ENCODE measurements at places on chromosomes 5 and 9.

- DNase-seq, result no peak
Measured at GRCh38 chr9:70569070-70569772, 154.8 kb upstream of the KLF9 start.

DNA sequence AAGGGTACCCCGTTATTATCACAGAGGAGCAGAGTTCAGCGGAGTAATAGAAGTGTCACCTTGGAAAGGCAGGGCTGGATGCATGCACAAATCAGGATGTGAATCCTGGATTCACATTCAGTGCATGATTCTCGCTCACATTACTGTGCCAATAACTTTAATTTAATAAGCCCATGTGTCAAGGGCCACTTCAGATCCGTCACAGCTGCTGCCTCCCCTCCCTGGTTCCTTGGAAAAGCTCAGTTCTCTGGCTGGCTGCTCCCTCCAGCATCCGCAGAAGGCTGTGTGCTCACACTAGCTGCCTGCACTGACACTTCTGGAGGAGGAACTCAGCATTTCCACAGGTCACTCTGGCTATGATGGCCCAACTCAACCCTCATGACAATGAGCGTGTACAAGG, 256.8 kb upstream of the ADAMTS16 start:
- no peak for DNase-seq

DNA sequence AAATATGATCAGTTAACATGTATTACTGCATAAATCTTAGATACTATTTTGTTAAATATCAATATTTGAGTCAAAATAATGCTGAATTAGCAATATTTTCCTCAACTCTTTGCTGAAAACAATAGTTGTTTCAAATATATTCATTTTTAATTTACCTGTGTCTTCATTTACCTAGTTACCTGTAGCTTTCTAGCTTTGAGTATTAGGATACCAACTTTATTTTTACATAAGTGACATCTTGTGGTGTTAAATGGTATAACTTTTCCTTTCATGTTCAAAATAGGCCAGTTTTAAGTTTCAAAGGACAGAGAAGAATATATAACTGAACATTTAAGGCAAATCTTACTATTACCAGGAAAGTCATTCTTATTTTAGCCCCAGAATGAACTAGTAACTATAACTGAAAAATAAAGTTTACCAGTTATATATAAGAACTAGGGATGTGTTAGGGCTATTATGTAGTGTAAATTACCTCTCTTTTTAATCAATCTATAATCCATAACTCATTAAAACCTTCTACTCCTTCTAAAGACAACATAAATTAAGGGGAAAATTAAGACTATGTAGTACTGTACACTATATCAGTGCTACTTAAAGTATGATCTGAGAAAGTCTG, 25.3 kb downstream of the AP3B1 start:
- DNase-seq, result no peak

GRCh38 chr9:38233343-38233742, 159.2 kb upstream of the ALDH1B1 start:
- DNase-seq, result no peak

GRCh38 chr5:124355928-124356327, 390.5 kb downstream of the ZNF608 start:
- no peak for DNase-seq

DNA sequence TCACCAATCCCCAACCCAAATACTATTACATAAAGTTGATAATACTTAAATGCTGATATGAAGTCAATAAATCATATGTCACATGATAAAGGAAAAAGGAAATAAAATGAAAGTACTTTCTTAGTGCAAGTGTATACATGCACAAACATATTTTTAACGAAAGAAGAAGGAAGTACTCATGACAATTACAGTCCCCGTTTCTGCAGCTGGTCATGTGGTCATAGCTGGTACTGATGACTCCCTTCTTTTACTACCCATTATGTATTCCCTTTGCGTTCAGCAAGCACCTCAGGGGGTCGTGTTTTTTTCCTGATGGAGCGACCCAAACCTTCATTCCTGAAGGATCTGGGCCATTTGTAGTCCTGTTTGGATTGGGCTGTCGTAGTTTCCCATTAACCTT, 27.3 kb downstream of the CENPP start:
- DNase-seq, result no peak

DNA sequence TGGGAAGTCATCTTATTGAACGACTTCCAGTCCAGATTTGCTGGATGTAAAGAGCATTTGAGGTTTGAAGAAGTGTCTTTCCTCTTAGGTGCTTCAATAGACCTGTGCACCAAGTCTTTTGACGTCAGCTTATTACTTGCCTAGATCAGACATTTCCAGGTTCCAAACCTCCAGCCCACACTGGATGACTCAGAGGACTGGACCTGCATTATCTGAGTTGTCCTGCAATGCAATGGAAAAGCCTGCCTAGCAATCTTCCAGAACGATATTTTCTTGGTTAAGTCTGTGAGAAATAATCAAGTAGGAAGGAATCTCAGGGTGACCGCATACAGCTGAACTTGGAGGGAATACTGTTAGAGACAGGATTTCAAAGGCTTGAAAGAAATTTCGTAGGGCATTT, 147.2 kb upstream of the MOCS2 start:
- DNase-seq, result no peak

GRCh38 chr9:96172797-96173196, 129.2 kb downstream of the HSD17B3 start:
- DNase-seq, result no peak

- DNase-seq, result no peak
Measured at GRCh38 chr5:57408714-57409113, 73.9 kb downstream of the ACTBL2 start.

DNA sequence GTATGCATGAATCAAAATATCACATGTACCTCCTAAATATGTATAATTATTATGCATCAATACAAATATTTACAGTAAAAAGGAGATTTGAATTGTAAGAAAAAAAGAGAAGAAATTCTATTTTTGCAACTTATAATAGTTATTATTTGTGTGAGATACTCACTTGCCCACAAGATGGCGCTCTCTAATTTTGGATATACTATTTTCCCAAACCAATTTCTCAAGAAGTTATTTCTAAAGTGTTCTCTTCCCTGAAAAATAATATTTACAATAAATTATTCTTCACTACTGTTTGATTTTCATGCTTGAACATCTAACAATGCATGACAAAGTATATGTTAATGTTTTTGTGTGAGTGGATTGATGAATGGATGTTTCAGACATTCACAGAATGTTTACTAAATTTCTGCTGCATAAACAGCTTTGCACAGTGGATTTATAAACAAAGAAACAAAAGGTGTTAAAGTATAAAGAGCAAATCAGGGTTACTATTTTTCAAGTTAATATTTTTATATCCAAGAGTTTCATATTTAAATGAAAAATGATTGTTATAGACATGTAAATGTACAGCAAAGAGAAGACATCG, 503.4 kb downstream of the PDE4D start:
- no peak for DNase-seq

DNA sequence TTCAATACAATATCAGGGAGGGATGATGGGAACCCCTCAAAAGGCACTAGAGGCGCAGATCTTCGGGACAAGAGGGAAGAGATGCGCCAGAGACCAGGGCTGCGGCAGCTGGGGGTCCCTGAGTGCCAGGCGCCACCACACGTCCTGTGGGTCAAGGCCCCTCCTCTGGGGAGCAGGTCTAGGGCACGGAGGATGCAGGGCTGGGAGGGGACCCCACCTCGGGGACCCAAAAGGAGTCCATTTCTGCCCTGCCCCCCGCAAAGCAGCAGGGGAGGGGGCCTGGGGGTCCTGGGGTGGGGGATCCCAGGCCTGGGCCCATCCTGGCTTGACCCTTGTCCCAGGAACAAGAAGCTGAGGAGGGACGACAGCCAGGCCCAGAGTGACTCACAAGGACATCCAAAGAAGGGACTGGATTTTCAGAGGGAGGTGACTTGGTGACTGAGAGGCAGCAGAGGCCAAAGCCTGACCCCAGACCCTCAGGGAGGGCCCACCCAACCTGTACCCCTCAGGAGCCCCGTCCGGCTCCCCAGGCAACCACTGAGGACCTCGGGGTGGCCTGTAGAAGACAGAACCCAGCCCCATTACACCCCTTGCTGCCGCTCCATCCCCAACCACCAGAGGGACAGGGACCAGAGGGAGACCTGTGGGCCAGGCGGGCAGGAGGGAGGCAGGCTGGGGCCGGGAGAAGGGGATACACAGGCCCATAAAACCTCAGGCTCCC, 54.2 kb downstream of the LRSAM1 start:
- no peak for DNase-seq

GRCh38 chr9:36874921-36875320, 159.1 kb downstream of the PAX5 start:
- no peak for DNase-seq

- DNase-seq, result no peak
Measured at GRCh38 chr5:169474226-169474625, 109.3 kb upstream of the SPDL1 start.

GRCh38 chr9:32378993-32379729, 5.3 kb upstream of the ACO1 start:
- no peak for DNase-seq

GRCh38 chr5:32115985-32116384, 58.1 kb downstream of the GOLPH3 start:
- DNase-seq, result no peak

DNA sequence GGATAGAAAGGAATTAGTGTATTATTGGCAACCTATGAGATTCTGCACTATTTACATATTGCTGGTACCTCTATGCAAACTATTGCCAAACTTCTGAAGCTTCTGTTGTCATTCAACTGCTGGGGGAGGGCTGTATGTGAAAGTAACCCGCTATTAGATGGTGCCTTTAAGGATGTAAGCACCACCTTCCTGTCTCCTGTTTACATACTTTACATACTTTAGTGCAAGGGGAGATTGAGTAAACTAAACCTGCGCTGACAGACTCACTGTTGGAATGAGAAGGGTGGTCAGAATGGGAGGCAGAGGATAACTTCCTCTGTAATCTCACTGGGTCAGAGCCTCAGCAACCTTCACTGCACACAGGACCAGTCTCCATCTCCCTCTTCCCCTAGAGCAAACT, 123.8 kb downstream of the NR3C1 start:
- peak; percentile 25 for DNase-seq

- DNase-seq, result no peak
Measured at GRCh38 chr5:100595152-100595811, 60.1 kb downstream of the FAM174A start.

DNA sequence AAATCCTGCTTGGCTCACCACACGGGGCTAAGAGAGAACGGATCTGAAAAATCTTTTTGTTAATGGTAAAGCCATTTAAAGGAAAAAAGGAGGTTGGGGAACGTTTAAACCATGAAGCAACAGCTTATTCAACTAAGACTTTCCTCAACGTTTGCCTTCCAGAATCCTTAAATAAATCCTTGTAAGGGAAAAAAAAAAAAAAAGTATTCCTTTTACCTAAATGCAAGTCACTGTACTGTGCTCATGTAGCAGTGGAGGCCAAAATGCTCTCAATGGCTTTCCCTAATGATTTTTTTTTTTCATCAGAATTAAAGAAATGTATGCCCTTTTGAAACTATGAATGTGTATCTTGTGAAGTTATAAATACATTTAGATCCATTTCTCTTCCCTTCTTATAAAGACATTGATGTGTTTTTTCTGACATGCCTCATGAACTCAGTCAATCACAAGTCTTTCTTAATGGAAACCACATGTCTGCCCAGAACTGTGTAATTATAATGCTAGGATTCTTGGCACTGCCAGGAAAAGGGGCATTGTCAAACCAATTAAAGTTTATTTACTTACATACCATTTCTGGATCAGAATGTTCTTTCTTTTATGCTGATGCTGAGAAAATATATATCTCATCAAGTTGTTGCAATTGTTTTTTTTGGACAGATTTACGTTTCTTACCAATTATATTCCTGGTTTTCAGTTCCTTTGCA, 107.5 kb downstream of the EBF1 start:
- no peak for DNase-seq

GRCh38 chr9:79346350-79347020, 225.3 kb upstream of the TLE4 start:
- DNase-seq, result no peak

GRCh38 chr9:136860933-136861873, 4.9 kb downstream of the EDF1 start:
- peak; percentile 42 for DNase-seq

GRCh38 chr9:133119103-133119845, 1.8 kb downstream of the RALGDS start:
- no peak for DNase-seq

- no peak for DNase-seq
Measured at GRCh38 chr5:159178978-159179377, 30.4 kb downstream of the RNF145 start.

GRCh38 chr9:7760014-7760415, 39.6 kb downstream of the DMAC1 start:
- no peak for DNase-seq

DNA sequence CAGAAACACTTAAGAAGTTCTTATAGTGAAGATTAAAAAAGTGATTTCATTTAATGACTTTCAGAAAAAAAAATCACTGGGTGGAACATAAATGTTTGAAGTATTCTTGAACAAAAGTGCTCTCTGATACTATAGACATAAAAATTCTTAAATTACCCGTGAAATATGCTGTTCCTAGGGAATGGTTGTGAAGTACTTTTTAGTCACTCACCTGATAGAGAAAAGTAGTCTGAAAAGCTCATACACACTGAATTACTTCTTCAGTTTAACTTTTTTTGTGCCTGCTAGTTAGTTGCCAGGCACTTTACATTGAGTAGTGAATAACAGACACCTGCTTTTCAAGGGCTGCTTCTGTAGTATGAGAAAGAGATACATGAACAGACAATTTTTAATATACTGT, 78.0 kb downstream of the SH3GL2 start:
- DNase-seq, result no peak

- DNase-seq, result no peak
Measured at GRCh38 chr9:89314955-89315354, 3.3 kb upstream of the SECISBP2 start.

- no peak for DNase-seq
Measured at GRCh38 chr5:130386155-130386554, 481.9 kb downstream of the CHSY3 start.

DNA sequence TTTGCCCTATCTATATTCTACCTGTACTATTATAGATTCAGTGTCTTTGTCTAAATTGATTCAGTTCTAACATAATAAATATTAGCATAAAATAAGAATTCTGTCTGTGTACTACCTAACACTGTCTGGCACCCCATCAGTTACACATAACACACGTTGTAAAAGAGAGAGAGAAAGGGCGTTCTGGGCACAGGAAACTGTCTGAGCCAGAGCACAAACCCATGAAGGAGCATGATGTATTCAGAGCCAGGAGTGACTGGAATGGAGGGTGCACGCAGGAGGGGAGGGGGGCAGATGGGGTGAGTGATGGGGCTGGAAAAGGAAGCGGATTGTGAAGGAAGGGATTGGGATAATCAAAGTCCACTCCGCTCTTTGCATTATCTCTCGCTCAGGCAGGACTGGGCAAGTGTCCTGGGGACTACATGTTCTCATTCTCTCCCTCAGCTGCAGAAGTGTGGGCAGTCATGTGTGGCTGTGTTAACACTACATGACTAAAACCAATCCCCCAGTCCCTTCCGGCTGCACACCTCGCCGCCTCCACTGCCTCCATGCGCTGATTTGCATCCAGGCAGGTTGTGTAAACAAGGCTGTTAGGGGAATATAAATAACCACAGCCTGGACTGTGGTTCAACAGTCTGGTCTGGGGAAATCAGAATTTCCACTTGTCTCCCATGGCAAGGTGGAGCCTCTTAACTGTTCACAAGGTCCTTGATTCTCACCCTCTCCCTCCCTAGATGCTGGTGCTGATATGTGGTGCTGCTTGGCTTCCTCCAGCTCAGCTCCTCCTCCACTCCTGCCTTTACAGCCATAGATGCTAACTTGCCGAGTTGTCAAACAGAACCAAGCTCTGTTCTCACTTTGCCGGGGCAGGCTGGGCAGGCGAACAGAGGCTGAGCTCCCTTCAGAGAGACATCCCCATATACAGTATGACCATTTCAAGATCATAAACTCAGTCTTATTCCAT, 367.5 kb upstream of the BRINP1 start:
- no peak for DNase-seq

GRCh38 chr9:131678499-131679111, 61.3 kb downstream of the RAPGEF1 start:
- DNase-seq, result no peak

Data from H1 (cell line).